Thymus (tissue), 14 donors: ENCODE measurements at places on chromosomes 2 and 18. TPM values are rescaled to one million over a fixed set of nuclear protein-coding genes. Genes with fewer than 3 reads are reported as not detected.

IL1F10 gene
- polyA plus RNA-seq = 1.1 TPM

TMEM163 gene
- polyA plus RNA-seq = 5.0 TPM

- no peaks in the 10 kb centered on the region for H3K36me3 ChIP-seq
- no peak for DNase-seq
- no peaks in the 10 kb centered on the region for H3K4me1 ChIP-seq
- no peak overlapping the region for H3K27ac ChIP-seq
- no peaks in the 10 kb centered on the region for H3K27me3 ChIP-seq
Observed at GRCh38 chr2:132620115-132620514, 49.9 kb downstream of the LYPD1 start.

GRCh38 chr2:102190430-102191107 lies 3.7 kb downstream of the IL1RL2 start:
- no peaks in the 10 kb centered on the region for H3K4me1 ChIP-seq
- H3K36me3 ChIP-seq = no peaks in the 10 kb centered on the region
- peaks cover 5% of the 10 kb centered on the region for H3K27me3 ChIP-seq
- H3K4me3 ChIP-seq = no peak overlapping the region
- DNase-seq = no peak
- H3K27ac ChIP-seq = no peak overlapping the region

DNA sequence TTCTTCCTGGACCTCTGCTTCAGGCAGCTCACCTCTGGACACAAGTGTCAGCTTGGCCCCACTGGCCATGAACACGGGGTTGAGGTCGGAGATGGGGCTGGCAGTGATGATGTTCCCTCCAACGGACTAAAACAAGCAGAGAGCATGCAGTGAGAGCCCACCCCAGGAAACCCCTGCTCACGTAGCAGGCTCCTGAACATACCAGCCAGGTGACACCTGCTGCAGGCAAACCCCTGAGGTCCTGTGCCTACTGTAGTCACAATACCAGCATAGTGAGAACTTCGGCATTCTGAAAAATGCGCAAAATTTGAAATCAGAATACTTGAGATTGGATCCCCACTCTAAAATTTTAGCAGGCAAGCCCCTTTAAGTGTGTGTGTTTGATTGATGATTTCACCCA lies 32.9 kb downstream of the XDH start:
- no peaks in the 10 kb centered on the region for H3K27me3 ChIP-seq
- no peak overlapping the region for H3K4me3 ChIP-seq
- peaks cover 9% of the 10 kb centered on the region for H3K4me1 ChIP-seq
- no peaks in the 10 kb centered on the region for H3K36me3 ChIP-seq
- H3K27ac ChIP-seq = no peak overlapping the region
- DNase-seq = no peak

ZNF24 gene
- polyA plus RNA-seq = 24.6 TPM

DNA sequence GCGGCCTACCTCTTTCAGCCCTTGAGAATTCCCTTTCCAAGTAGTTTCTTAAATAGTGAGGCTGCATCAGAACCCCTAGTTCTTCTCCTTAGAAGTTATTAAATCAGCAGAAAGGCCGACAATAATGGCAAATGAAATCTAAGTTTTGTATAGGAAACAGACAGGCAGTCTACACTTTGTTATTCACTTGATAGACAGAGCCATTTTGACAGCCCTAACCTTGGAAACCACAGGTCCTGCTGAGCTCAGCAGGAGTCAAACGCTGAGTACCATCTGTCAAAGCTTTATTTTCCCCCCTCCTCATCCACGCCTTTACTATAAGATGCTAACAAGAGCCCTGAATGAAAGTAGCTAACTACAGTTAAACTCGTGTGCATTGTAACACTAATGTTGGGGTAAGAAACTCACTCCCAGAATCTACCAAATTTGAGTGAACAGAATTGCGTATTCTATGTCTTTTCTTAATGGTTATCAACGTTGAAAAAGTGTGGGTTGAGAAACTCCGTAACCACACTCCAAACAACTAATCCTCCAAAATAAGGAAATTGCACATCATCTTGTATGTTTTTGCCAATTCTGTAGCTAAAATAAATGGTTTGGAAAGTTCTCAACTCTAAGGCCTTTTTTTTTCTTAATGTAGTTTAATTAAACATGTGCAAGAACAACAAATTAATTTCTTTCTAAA lies 90.6 kb upstream of the EFEMP1 start:
- H3K27ac ChIP-seq = no peak overlapping the region
- H3K4me1 ChIP-seq = no peaks in the 10 kb centered on the region
- no peaks in the 10 kb centered on the region for H3K27me3 ChIP-seq
- H3K36me3 ChIP-seq = no peaks in the 10 kb centered on the region

DNA sequence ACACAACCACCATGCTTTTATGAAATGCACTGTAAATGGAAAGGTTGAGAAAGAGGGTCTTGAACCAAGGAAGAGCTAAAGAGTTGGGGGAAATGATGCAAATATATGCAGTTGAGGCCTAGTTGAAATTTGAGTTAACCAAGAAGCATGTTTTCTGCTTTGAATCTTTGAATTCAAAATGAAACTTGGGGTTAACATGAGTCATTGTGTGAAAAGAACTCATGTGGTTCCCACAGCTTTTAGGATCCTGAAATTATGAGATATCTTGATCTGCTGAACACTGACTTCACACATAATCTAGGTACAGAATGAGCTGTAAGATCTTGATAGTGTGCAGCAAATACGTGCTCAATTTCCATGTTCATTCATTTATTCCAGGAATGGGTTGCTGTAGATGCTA lies 422.9 kb upstream of the TRIB2 start:
- no peaks in the 10 kb centered on the region for H3K36me3 ChIP-seq
- H3K27ac ChIP-seq = no peak overlapping the region
- H3K4me1 ChIP-seq = peaks cover 7% of the 10 kb centered on the region
- no peak for DNase-seq
- H3K4me3 ChIP-seq = no peak overlapping the region
- H3K27me3 ChIP-seq = no peaks in the 10 kb centered on the region

DNA sequence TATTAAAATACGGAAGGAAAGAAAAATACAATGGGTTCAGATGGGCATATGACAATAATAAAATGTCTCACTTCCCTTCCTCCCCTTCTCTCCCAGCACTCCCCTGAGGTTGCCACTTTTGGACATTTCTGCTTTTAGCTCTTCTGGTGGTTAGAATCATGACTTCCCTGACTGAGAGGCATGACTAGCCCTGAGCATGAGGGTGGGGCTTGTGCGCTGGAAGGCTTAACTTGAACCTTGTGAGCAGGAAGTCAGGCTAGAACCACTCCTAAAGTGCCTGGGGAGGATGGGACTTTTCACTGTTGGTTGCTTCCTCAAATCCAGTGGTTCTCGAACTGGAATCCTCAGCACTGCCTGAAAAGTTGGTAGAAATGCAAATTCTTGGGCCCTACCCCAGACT lies 19.7 kb upstream of the ARHGAP25 start:
- no peaks in the 10 kb centered on the region for H3K36me3 ChIP-seq
- peaks cover 27% of the 10 kb centered on the region for H3K4me1 ChIP-seq
- H3K27ac ChIP-seq = no peak overlapping the region

DNA sequence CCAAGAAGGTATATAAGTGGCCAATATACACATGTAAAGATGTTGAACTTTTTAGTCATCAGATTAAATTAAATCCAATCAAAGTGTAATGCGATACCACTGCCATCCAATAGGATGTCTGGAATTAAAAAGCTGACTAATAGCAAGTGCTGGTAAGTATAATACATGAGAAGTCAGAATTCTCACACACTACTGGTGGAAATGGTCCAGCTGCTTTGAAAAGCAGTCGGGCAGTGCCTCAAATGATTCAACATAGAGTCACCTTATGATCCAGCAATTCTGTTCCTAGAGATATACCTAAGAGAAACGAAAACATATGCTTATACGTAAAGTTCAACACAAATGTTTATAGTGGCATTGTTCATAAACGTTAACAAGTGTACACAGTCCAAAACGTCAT lies 124.1 kb upstream of the MYT1L start:
- no peak for DNase-seq
- no peak overlapping the region for H3K4me3 ChIP-seq

DNA sequence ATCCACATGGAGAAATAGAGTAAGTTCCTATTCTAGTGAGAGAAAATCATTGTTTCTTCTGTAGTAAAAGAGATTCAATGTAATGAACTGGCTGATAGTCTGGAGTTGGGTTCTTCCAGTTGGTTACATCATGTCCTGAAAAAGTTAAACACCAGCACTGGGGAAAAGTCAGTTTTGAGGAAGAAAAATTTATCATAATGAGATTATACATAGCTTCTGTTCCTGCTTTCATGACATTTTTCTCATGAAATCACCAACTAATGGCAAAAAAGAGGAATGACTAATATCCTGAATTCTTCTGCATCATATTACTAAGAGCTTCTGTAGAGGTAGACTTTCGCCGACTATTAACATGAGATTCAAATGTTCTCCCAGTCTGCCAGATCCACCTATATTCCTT lies 69.2 kb upstream of the SLC9A2 start:
- no peaks in the 10 kb centered on the region for H3K36me3 ChIP-seq
- no peak for DNase-seq
- no peaks in the 10 kb centered on the region for H3K27me3 ChIP-seq
- H3K4me1 ChIP-seq = no peaks in the 10 kb centered on the region

GRCh38 chr2:45459860-45460259 lies 151.2 kb downstream of the SRBD1 start:
- H3K27ac ChIP-seq = no peak overlapping the region
- H3K36me3 ChIP-seq = no peaks in the 10 kb centered on the region
- DNase-seq = no peak
- H3K4me1 ChIP-seq = no peaks in the 10 kb centered on the region
- H3K4me3 ChIP-seq = no peak overlapping the region
- H3K27me3 ChIP-seq = no peaks in the 10 kb centered on the region

ZBTB7C gene
- 0.73 TPM for polyA plus RNA-seq

DNA sequence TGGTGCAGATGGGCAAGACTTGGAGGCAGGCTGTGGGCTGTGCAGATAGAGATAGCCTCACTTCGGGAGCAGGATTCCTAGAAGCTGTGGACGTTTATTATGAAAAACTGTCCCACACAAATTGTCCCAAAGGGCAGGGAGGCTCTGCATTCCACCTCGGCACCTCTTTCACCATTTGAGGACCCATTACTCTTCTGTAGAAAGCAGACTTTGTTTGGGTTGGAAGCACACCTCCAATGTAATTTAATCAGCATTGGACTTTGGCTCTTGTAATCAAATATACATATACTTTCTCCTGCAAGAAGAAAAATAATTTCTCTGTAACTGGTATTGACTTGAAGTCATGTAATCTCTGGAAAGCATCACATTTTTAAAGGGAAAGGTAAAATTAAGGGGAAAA lies 8.5 kb downstream of the ONECUT2 start:
- H3K27ac ChIP-seq = no peak overlapping the region
- no peak for DNase-seq
- H3K4me1 ChIP-seq = peaks cover 14% of the 10 kb centered on the region
- H3K27me3 ChIP-seq = peaks cover 73% of the 10 kb centered on the region
- H3K4me3 ChIP-seq = no peak overlapping the region

- no peaks in the 10 kb centered on the region for H3K27me3 ChIP-seq
- H3K4me1 ChIP-seq = no peaks in the 10 kb centered on the region
- no peak for DNase-seq
- no peaks in the 10 kb centered on the region for H3K36me3 ChIP-seq
- no peak overlapping the region for H3K4me3 ChIP-seq
- no peak overlapping the region for H3K27ac ChIP-seq
Observed at GRCh38 chr2:181185421-181185820, 205.0 kb downstream of the UBE2E3 start.

DNA sequence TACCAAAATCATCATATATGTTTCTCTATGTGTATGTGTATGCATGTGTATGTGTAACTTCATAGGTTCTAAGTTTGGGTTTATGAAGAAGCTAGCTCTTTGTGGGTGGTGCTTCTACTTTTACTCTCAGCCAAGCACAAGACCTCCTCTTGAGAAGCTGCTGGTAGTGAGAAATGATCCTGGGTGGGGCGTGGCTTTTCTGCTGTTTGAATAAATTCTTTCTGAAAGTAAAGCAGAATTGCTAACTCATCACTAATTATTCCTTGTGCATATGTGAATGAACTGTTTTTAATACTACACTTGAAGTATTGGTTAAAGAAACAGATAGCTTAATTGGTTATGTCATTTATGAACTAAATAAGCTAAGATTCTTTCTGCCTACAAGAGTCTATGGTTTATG lies 7.6 kb upstream of the GAREM1 start:
- H3K27ac ChIP-seq = no peak overlapping the region
- no peak overlapping the region for H3K4me3 ChIP-seq
- H3K27me3 ChIP-seq = peaks cover 6% of the 10 kb centered on the region
- no peaks in the 10 kb centered on the region for H3K36me3 ChIP-seq
- no peak for DNase-seq

DSC3 gene
- 16.8 TPM for polyA plus RNA-seq

DNA sequence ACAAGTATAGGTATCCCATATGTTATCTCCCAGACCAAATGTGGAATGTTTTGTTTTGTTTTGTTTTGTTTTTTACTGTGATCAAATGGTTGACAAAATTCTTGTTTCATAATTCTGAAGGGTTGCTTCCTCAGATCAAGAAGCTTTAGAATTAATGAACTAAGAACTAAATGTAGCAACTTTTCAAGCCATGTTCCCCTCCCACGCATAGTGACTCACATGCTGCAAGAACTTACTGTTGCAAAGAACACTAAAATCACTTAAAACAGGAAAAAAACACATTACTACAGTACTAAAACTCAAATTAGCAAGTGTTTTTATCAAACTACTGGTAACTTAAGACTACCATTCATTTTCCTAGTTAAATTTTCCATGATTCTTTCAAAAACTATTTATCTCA lies 30.6 kb downstream of the HNRNPLL start:
- peaks cover 12% of the 10 kb centered on the region for H3K36me3 ChIP-seq
- no peaks in the 10 kb centered on the region for H3K27me3 ChIP-seq
- no peak for DNase-seq

CROCC2 gene
- polyA plus RNA-seq = 0.02 TPM

DNA sequence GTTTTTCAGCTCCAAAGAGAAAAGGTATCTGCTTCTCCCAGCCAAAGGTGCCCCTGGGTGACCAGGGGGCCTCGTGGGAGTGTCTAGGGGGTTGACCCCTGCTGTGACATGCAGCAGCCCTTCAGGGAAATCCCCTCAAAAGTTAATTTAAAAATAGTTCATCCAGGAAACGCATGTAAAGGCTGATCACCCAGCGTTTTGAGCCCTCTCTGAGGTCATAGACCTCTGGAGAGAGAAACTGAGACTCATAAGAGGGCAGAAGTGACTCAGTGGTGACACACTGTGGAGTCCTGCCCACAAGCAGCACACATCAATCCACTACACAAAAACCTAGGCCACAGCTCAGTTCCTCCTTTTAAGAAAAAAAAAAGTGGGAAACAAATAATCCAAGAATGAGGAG lies 11.9 kb downstream of the GAL3ST2 start:
- DNase-seq = no peak
- H3K4me3 ChIP-seq = no peak overlapping the region
- H3K27me3 ChIP-seq = no peaks in the 10 kb centered on the region
- H3K4me1 ChIP-seq = no peaks in the 10 kb centered on the region

UGT1A10 gene
- 0.39 TPM for polyA plus RNA-seq

GRCh38 chr18:68220458-68220857 lies 494.4 kb downstream of the TMX3 start:
- H3K4me3 ChIP-seq = no peak overlapping the region
- DNase-seq = no peak
- H3K27me3 ChIP-seq = no peaks in the 10 kb centered on the region
- no peaks in the 10 kb centered on the region for H3K4me1 ChIP-seq
- H3K27ac ChIP-seq = no peak overlapping the region
- no peaks in the 10 kb centered on the region for H3K36me3 ChIP-seq
